AG09309 (cell line): ENCODE measurements at places on chromosomes 16 and 17.

DNA sequence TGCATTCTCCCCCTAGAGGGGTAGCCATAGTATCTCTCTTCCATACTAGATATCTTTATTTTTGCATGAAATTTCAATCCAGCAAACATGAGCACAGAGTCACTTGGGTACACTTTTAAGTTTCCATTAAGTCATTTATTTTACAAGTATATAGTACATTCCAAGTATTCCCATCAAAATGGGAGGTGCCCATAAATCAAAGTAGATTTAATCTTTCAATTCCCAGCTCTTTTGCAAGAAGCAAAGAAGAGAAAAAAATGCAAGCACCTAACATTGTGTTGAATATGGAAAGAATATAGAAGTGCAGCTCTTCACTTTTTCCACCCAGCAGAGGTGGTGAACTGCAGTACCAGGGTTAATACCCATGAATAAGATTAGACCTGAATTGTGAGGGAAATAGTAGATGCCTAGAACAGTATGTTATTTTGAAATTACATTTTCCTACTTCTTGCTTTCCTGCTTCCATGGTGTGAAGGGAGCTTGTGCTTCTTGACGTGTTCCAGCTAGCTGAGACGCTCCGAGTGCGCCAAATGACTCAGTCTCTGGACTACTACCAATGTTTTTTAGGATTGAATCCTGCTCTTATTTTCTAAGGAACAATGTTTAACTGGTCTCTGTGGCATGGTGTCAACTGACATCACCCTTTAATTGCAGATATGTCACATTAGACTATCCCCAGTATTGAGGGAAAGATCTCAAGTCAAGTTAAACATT lies 151.1 kb upstream of the MAF start:
- no peak for DNase-seq

GRCh38 chr17:31216031-31216751 lies 80.8 kb downstream of the OMG start:
- peak; percentile 98 for DNase-seq

- no peak for DNase-seq
These were observed 25.6 kb upstream of the CDRT4 start for GRCh38 chr17:15492791-15493692.

GRCh38 chr16:74888232-74888862 lies 96.6 kb downstream of the WDR59 start:
- DNase-seq: no peak

- no peak for DNase-seq
These were observed 20.0 kb upstream of the FA2H start for GRCh38 chr16:74794668-74795067.

GRCh38 chr17:17541640-17542001 lies 45.4 kb upstream of the RASD1 start:
- DNase-seq: no peak

DNA sequence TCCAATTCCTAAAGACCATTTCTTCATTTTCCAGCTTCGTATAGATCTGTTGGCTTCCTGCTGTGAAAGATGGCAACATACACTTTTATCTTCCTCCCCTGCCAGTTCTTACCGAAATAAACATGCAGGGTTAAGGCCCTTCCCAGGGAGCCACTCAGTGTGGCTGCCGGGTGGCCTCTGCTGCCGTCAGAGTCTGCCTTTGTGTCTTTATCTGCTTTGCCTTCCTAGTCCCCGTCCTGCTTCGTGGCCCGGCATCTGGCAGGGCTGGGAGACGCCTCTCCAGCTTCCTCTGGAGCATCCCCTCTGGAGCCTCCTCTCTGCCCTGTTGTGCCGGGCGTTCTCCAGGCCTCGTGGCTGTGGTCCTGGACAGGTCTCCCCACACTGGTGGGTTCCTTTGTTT lies 30.3 kb upstream of the CAPN15 start:
- DNase-seq: no peak

DNA sequence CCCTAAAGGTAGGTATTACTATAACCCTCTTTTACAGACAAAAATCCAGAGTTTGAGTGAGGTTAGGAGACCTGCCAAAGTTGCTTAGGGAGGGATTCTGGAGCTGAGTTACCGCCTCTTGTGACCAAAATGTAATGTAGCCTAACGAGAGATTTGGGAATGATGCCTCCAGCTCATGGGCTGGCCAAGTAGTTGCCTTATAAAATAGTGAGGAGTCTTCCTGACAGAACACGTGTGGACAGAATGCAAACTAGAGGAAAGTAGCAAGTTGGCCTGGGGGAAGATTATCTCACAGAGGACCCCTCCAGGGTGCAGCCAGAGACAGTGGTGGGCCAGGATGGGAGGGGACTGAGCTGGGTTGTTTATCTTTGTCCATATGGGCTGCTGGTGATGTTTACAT lies 543.7 kb upstream of the CDH11 start:
- DNase-seq: no peak

DNA sequence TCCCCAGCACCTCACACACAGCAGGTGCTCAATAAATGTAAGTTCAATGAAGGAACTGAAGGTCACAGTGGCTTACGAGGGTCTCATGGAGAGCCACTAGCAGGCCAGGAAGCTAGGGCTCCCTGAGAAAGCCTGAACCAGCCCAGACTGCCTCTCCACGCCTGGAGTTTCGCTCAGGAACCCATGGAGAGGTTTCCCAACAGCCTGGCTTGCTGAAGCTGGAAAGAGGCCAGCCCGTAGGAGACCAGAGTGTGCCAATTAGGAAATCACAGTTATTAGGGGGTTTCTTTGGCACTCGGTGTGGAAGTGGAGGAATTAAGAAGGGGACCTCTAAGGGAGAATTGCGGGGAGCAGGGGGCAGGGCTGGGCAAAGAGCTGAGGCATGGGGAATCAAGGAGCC lies 36.3 kb upstream of the CACNG1 start:
- no peak for DNase-seq

DNA sequence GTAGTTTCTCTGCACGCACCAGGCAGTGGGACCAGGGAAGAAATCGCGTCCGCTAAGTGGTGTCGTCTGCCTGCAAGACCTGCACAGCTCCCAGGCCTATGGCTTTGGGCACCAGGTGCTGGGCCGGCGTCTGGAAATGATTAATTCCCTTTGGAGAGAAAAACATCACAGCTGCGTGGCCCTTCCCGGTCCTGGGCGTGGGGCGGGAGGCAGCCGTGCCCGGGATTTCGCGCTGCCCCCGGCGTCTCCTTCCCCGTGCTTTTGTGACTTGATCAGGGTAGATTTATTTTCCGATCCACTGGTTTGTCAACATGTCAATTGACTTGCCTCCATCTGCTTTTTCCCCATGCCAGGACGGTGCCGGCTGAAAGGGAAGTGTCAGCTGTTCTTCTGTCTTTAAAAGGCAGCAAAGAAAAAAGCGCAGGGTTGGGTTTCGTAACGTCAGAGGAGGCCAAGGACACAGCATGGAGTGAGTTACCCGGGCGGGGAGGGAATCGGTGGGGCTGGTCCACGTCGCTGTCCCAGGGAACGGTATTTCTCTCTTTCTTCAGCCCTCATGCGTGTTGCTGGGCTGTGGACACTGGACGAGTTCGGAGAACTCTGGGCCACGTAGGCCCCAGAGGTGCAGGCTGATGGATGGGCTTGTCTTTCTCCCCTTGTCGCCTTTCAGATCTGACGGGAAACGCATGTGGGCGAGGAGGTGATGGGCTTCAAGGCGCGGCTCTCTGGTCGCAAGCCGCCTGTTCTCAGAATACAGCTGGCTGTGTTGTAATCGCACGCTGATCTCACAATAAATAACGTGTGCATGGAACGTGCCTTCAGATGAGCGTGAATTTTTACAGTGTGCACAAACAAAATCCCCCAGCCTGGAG lies 188.1 kb upstream of the ZNF469 start:
- no peak for DNase-seq

DNA sequence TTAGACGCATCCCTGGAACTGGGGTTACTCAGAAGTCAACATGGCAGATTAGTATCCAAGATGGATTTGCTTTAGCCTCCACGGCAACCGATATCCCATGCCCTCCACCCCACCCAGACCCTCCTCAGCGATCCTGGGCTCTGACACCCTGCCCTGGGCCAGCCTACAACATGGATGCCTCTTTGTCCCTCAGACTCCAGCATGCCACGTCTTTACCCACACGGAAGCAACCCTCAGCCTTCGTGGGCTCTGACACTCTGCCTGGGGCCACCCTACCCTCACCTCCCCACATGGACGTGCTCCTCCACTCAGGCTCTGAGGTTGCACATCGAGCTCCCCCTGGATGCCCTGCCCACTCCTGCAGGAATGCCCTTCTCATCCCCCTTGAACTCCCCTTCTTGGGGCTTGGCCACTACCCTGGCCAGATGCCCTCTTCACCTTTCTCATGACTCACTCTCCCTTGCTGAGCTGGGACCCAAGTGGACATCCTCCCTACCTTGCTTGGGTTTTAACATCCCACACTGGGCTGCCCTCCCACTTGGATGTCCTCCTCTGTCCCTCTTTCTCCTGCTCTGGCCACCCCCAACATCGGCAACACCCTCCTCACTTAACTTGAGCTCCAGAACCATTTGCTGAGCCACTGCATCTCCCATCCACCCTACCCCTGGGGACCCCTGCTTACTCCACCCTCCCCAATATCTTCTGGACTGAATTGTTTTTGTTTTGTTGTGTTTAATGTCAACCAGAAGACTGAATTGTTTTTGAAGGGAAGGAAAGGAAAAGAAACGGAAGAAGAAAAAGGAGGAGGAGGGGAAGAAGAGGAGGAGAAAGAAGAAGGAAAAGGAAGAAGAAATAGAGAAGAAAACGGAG lies 18.3 kb upstream of the TMEM92 start:
- no peak for DNase-seq

DNA sequence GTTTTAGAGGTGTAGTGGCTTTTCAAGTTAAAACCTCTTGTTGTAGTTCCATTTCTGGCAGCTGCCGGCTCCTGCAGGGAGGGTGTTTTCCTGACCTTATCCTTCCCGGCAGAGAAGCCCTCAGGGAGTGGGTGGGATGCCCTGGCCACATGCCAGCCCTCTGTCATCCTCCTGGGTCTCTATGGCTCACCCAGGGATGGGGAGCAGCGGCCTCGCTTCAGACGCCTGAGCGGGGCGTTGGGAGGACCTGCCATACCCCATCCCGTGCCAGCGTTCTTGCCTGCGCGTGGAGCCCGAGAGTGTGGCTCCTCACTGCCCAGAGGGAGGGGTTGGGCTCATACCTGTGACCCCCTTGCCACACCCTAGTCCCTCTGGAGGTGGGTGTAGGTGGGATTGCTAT lies 11.9 kb downstream of the KCNJ12 start:
- no peak for DNase-seq

DNA sequence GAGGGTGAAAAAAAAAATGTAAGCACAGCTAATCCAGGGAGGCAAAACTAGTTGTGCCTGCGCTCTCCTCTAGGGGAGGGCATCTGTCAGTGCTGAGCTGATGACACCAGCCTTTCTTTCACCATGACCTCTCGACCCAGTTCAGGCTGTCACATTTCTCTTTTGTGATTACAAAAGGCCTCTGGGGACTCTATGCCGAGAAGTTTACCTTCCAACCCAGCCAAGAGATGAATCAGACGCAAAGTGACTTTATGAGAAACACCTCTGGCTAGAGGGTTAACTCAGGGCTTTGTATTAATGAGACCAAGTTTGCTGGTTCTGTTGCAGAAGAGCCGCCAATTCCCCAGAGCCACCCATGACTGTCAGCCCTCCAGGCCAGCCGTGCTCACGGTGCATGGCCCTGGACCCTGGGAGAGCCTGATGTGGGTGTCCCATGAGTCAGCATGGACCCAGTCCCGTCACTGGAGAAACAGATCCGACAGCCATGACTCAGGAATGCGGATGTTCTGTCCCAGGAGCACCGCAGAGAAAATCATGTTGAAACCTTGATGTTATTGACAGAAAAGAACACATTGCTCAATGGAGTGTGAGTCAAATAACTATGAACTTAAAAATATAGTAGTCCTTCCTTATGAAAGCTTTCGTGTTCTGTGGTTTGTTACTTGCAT lies 437.2 kb downstream of the HS3ST3B1 start:
- peak; percentile 98 for DNase-seq

GRCh38 chr17:13387236-13387635 lies 214.5 kb downstream of the HS3ST3A1 start:
- no peak for DNase-seq

DNA sequence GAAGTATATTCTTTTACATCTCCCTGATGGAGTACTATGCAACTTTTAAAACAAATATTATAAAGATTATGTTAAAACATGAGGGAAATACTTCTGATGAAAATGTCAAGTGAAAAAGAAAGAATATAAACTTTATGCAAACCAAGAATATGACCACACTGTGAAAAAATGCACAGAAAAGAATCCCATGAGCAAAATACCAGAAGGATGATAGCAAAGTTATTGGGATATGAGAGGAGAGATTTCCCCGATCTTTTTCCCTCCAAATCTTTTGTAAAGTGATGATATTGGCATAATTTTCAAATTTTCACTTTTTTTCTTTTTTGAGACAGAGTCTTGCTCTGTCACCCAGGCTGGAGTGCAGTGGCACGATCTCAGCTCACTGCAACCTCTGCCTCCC lies 36.6 kb upstream of the SMURF2 start:
- DNase-seq: no peak

DNA sequence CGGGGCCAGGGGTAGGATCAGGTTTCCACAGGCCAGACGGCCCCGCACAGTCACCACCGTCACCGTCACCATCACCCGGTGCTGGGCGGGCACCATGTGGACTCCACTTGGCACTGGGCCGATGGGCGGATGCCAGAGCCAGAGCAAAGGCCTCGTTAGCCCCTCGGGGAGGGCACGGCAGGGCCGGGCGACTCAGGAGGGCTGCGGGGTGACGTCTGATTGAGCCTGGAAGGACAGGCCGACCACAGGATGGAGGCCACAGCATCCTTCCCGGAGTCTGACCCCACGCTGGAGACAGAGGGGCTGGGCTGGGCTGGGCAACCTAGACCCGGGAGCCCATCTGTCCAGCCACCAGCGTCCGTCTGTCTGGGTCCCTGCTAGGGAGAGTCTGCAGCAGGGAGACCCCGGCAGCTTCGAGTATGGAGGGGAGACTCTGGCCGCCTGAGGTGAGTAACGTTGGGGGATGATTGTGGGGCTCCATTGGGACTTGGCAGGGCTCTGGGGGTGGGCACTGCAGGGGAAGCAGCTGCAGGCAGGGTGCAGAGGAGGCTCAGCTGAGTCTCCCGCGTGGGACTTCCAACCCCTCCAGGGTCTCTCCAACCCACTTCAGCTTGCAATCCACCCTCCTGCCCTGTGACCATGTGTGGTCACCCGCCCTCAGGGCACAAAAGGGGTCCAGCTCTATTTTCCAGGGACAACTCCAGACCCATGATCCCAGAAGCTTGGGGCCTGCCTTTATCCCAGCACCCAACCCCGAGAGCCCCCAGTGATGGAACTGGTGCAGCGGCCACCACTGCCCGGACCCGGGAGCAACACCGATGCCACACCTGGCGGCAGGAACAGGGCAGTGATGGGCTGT lies 22.6 kb downstream of the SLC25A10 start:
- DNase-seq: no peak

- DNase-seq: no peak
These were observed 264.2 kb downstream of the SEC14L1 start for GRCh38 chr17:77404812-77405581.

GRCh38 chr16:11078812-11079459 lies 134.6 kb downstream of the CLEC16A start:
- DNase-seq: peak; percentile 87
